Activated CD4-positive, alpha-beta T cell treated with anti-CD3 and anti-CD28 coated beads, Interleukin-2, amount 10 ng/mL, durations not matched to agents 24 days and 14 days (primary cell): ENCODE measurements at places on chromosomes 5 and 9.

DNA sequence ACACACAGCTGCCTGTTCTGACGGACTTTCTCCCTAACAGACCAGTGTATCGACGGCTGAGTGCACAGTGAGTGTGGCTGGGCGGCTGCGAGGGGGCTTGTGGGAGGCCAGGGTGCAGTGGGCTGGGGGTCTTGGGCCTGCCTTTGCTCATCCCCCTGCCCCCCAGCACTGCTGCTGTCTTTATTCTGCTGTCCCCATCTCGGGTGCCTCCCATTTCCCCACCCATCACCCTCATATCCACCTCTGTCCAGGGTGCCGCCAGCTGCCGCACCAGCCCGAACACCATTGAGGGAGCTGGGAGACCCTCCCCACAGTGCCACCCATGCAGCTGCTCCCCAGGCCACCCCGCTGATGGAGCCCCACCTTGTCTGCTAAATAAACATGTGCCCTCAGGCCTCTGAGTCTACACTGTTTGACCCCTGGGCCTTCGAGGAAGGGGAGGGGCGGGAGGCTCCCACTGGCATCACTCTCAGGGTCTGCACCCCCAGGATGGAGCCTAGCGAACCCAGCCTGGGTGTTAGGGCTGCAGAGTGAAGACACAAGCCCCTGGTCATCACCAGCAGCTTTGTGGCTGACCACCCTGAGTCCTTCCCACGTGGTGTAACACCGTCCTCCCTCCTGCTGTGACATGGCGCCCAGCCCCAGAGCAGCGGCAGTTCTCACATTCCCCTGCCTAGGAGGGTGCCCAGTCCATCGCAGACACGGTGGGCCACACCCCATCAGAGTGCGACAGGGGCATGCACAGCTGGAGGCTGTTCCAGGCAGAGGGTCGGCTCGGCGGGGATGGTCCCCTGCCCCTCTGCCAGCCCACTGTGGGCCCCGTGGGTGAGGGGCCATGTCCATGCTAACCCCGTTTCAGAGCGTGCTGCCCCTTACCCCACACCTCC is 4.0 kb downstream of the LCN2 start:
- DNase-seq: no peak

DNA sequence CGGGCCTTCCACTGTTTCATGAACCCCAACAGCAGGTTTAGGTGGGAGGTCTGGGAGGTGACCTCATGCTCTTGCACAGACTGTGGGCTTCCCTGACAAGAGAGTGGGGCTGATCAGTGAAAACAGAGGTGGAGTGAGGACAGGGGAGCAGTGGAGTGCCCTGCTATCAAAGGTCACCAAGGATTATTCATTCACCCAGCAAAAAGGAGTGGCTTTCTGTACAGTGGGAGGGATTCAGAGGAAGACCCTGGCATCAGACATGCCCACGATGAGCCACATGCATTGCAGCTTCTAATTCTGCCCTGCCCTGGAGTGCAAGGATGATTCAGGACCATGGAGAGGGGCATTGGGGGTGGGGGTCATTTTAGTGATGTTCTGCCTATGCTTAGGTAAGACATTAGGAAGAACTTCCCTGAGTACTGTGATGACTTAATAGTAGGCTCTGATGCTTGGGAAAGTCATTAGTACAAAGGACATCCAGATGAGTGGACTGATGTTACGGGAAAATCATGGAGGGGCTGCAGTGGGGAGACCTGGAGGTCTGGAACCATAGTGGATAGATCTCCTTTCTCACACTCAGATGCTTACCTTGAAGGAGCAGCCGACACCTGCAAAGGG is 12.8 kb downstream of the TRAF1 start:
- peak; percentile 83 for DNase-seq

GRCh38 chr9:6566409-6567139 is 79.0 kb downstream of the GLDC start:
- peak; percentile 81 for DNase-seq

GRCh38 chr9:98590101-98590500 is 118.6 kb downstream of the GABBR2 start:
- no peak for DNase-seq

- DNase-seq: no peak
These were observed 28.6 kb downstream of the C9orf153 start for GRCh38 chr9:86230858-86231257.

DNA sequence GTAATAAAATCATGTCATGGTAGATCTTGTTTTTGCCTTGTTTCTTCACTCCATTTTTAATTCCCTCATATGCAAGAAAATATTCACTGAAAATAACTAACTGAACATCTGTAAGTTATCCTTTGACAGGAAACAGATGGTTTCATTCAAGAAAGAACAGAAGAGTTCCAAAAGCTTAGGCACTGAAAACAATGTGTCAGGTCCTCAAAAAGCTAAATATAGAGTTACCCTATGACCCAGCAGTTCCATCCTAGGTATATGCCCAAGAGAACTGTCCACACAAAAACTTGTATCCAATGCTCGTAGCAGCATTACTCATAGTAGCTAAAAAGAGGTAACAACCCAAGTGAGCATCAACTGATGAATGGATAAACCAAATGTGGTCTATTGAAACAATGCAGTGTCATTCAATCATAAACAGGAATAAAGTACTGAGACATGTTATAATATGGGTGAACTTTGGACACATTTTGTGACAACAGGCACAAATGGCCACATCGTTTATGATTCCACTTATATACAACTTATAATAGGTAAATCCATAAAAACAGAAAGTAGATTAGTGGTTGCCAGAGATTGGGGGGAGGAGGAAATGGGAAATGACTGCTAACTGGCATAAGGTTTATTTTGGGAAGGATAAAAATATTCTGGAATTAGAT is 231.0 kb downstream of the FRMD3 start:
- DNase-seq: no peak

GRCh38 chr5:95068289-95068910 is 216.5 kb downstream of the MCTP1 start:
- no peak for DNase-seq

- no peak for DNase-seq
These were observed 26.8 kb downstream of the C5orf15 start for GRCh38 chr5:133941456-133942196.

DNA sequence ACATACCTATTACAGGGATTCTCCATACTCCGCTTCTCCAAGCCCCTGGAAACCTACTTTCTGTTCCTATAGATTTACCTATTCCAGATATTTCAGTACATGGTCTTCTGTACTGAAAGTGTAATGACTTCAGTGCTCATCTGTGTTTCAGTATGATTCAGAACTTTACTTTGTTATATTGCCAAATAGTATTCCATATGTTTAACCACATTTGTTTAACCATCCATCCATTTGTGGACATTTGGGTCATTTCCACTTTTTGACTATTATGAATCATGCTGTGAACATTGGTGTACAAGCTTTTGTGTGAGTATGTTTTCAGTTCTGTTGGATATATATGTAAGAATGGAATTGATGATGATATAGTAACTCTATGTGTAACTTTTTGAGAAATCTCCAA is 188.9 kb downstream of the PDZD2 start:
- no peak for DNase-seq

DNA sequence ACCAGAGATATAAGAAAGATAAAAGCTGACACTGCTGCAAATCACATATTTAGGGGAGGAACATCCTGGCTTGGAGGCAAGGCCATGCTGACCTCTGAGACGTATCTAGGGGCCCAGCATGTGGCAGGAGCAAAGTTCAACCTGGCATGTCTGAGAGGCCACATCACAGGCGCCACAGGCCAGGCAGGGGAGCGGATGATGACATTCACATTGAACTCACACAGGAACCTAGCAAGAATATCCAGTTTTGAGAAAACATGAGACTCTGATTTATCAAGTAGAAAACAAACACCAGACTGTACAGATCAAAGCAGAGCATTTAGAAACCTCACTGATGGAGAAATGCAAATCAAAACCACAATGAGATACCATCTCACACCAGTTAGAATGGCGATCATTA is 64.2 kb upstream of the STK32A start:
- DNase-seq: no peak

- DNase-seq: no peak
These were observed 99.6 kb upstream of the CAST start for GRCh38 chr5:96562614-96563013.

DNA sequence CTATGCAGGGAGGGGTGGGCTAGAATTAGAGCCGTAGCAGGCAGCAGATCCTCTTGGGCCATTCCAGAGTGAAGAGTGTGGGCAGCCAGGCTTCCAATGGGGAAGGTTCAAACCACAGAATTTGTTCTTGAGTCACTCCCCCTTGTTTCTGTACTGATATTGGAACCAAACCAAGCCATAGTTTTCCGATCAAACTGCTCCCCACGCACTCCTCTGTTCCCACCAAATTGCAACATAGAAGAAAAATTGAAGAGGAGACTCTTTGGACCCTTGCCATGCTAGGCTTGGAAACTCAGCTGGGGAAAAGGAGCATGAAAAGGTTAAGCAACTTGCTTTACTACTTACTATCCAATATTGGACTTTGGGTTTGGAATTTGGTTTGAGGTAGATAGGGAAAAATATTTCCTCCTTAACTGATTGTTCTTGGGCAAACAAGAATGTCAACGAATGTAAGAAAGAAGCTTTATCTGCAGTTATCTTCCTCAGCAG is 165.8 kb upstream of the NR3C1 start:
- no peak for DNase-seq
